ENCODE measurements at places on chromosomes 6 and 20. TPM values are rescaled to one million over a fixed set of nuclear protein-coding genes. Genes with fewer than 3 reads are reported as not detected.
A peak's percentile ranks its signal among the peaks of the same experiment; 100 is the strongest.

CLVS2 gene
- polyA plus RNA-seq: 0.46 TPM

PRPH2 gene
- polyA plus RNA-seq: 3.7 TPM

DNA sequence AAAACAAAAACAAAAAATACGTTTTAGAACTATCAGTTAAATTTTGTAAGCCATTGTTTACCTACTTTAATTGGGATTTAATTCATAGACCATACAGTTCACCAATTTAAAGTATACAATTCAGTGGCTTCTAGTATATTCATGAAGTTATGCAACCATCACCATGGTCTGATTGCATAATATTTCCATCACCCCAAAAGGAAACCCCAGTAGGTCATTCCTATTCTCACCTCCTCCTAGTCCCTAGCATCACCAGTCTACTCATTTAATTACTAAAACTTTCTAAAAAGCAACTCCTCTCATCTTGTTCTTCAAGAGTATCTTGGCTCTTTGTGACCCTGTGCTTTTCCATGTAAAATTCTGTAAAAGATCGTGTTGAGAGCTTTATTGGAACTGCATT, 60.2 kb downstream of the ASXL1 start:
- no peak for DNase-seq

- peak; percentile 91 for DNase-seq
These were observed 243.9 kb upstream of the TCF21 start for GRCh38 chr6:133644892-133645619.

GRCh38 chr6:151482290-151482689, 11.5 kb upstream of the CCDC170 start:
- DNase-seq: peak; percentile 37

GRCh38 chr6:134217798-134218140, 100.1 kb downstream of the SGK1 start:
- no peak for DNase-seq

GRCh38 chr20:32582659-32583580, 2.2 kb downstream of the NOL4L start:
- DNase-seq: peak; percentile 61
